ENCODE measurements at places on chromosomes 11 and 22. TPM values are rescaled to one million over a fixed set of nuclear protein-coding genes. Genes with fewer than 3 reads are reported as not detected.

FDXACB1 gene
- total RNA-seq, result 1.3 TPM

HEPACAM gene
- not detected for total RNA-seq

GRCh38 chr11:28699701-28700100 lies 591.5 kb downstream of the METTL15 start:
- DNase-seq, result no peak

DNA sequence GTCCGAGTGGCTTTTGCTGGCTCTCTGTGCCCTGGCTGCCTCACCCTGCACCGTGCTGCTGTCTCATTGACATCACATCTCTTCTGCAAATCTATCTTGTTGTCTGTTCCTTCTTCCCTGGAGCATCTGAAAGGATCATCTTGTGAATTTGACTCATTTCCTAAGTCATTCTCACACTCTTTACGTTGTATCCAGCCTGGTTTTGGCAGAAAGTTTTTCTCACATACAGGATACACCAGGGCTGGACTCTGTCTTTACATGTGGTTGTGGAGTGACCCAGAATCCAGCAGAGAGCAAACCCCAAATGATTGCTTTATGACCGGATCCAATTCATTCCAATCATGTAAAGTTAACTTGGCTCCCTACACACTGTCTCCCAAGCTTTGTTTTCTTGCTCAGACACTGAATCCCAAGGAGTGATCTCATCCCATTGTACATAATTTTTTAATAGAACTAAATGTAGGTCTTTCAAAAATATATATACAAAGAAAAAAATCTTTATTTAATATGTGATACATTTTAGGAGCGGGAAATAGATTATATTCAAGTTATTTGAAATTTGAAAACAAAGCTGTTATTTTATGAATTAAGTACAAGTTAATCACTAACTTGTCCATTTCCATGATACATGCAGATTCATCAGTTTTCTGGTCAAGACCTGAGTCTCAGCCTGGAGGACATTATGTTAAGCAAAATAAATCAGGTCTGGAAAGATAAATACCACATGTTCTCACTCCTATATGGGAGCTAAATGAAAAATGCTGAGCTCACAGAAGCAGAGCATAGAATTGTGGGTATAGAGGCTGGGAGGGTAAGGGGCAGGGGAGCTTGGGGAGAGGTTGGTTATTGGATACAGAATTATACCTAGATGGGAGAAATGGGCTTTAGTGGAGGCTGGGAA lies 2.9 kb upstream of the RFPL1 start:
- no peak for DNase-seq

GRCh38 chr11:91209306-91209705 lies 986.5 kb upstream of the CHORDC1 start:
- no peak for DNase-seq

- no peak for DNase-seq
These were observed 26.5 kb downstream of the ABTB2 start for GRCh38 chr11:34331329-34331728.

DNA sequence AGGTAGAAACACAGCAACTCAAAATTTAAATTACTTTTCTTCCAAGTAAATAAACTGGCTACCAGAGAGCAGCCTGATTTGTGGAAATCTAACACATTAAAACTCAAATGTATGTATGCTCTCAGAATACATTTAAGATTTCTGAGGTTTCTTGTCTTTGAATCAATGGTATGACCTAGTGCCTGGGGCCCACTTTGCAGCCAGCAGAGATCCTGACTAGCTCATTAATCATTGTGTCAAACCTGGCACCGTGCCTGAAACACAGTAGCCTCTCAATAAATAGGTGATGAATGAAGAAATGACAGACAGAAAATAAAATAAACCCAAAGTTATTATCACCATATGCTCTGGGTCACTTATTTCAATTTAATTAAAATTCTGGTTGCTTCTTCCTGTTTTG lies 176.2 kb upstream of the FAT3 start:
- no peak for DNase-seq

- no peak for DNase-seq
These were observed 52.9 kb downstream of the APOL1 start for GRCh38 chr22:36305813-36306212.

GRCh38 chr22:37229012-37229804 lies 14.9 kb downstream of the RAC2 start:
- DNase-seq, result no peak
